ENCODE measurements at places on chromosomes 7 and 10.
A peak's percentile ranks its signal among the peaks of the same experiment; 100 is the strongest.

GRCh38 chr7:17132726-17133125 lies 165.7 kb upstream of the AHR start:
- no peak for DNase-seq

GRCh38 chr7:27899601-27900000 lies 159.6 kb downstream of the TAX1BP1 start:
- DNase-seq = no peak

GRCh38 chr7:98840722-98841121 lies 29.1 kb downstream of the TMEM130 start:
- peak; percentile 10 for DNase-seq

DNA sequence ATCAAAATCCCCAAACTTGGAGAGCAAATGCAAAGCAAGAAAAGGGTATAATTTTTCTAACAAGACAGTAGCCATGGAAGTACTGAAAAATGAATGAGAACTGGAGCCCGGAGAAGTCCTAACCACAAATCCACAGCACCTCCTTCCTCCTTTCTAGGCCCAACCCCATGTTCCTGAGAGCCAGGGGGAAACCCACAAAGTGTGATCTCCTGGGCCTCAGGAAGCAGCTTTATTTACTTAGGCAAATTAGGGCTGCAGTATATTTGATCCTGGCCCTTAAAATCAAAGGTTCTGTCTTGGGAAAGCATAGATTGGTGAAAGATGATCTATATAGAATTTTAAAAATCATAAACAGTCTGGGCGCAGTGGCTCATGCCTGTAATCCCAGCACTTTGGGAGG lies 103.0 kb downstream of the DOCK4 start:
- DNase-seq = no peak

DNA sequence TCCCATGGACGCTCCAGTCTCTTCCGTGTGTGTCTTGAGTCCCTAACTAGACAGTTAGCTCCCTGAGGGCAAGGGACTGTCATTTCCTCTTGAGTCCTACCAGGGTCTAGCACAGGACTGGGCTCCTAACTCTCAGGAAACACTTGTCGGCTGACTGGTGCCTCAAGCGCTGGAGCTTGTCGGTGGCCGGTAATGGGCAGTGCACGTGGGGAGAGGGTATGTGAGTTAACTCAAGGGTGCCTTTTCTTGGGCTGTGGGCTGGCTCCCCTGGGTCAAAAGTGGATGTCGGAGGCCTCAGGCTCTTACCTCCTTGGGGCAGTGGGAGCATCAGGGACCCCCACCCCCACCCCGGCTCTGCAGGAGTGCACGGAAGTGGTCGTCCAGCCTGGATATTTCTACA lies 32.9 kb downstream of the ZNF775 start:
- no peak for DNase-seq

DNA sequence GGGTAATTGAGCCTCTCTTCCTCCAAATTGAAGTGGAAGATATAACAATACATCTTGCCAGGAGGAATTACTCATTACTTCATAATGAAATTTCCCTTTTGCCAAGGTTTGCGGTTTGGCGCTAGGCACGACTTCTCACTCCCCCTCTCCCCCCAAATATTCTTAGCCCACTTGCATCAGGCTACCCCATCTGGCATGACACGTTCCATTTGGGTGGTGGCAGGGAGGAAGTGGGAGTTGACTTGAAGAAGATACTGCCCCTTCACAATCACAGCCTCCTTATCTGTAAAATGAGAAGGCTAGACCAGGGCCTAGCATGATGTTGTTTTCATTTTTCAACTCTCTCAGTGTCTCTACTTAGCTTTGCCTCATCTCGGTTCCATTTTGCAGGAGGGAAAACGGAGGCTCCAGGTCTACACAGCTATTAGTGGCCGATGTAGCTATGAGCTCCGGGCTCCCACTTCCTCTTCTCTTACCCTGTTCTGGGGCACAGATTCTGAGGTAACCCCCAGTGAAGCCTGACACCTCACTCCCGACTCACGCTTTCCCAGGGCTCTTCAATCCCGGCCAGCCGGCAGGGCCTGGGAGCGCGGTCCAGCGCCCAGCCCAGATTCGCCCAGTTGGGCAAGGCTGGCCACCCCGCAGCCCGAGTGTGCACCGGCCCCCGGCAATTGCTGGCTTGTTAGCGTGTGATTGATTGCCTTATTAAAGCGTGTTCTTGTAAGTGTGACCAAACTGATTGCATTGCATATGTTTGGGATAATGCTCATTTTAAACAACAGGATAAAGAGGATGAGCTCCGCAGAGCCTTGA lies 6.5 kb downstream of the EVX1 start:
- no peak for DNase-seq

GRCh38 chr10:132572545-132572937 lies 35.0 kb downstream of the INPP5A start:
- DNase-seq = no peak

- DNase-seq = no peak
Measured at GRCh38 chr10:125455855-125456254, 227.1 kb downstream of the TEX36 start.

DNA sequence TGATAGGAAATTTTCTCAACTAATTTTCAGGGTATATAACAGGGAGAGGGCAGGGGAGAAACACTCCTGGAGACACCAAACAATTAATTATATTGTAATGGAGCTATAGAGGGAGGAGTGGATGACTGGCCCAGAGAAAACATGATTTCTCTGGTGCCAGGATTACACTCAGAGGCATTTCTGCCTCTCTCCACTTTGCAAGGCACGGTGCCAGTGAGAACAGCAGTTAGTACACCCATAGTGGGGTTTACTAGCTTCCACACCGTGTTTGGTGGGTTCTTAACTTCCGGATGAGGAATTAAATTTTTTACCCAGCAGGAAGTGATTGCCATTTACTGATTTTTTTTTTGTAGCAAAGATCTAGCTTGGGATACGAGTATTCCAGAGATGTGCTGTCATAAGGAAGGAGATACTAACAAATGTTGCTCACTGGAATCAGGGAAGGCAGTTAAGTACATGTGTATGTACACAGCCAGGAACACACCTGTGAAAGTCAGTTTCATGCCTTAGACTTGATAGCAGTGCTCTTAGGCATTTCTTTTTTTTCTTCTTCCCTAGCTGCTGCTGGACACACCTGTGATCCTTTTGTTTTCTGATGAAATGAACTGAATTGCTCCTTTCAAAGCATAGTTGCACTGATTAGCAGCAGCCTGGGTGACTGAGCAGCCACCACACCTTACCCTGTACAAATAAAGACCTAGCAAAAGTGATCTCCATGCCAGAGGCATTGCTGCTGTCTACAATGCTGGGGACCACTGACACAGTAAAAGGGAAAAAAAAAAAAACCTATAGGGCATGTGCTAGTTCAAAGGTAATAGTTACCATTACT lies 58.1 kb downstream of the POLL start:
- DNase-seq = no peak

DNA sequence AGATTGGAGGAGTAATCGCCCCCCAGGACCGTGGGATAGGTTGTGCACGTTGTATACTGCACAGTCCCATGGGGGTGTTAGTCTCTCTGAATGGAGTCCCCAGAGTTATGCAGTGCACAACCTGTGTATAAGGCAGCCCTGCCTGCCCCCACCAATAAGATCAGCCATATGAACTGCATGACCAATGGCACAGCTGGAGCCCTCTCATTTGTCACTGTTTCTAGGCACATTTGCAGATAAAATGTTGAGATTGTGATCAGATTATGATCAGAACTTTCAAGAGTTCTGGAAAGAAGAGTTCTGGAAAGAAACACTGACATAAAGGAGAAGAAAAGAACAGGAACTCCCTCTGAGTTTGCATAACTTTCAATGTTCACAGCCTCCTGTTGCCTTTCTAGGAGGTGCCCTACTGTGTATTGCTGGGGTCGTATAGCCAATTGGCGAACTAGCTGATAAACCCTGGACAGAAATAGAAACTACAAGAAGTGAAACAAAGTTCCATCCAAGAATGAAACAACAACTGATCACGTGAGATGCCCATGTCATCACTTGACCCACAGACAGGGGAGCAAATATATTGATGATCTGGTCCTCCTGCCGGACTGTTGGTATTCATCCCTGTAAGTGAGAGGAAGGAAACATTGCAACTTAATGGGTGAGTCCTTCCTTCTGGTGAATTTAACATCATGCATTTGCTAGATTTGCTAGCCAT lies 49.6 kb upstream of the TOMM7 start:
- DNase-seq = no peak

DNA sequence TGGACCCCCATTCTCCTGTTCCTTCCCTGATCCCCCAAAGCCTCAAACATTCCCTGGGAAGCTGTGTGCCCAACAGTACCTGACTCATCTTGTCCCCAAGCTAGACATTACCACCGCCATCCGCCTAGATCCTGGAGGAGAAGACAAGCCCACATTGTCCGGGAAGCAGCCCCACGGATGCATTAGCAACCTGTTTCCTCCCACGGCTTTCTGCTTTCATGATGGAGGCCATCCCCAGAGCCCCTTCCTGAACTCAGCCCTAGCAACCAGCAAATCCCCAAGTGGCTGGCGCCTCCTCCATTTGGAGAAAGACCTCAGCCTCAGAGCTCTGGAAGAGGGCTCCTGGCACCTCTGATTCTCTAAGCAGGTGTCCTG lies 2.3 kb upstream of the SLC29A3 start:
- DNase-seq = no peak
